ENCODE measurements at places on chromosomes 2 and 18.

DNA sequence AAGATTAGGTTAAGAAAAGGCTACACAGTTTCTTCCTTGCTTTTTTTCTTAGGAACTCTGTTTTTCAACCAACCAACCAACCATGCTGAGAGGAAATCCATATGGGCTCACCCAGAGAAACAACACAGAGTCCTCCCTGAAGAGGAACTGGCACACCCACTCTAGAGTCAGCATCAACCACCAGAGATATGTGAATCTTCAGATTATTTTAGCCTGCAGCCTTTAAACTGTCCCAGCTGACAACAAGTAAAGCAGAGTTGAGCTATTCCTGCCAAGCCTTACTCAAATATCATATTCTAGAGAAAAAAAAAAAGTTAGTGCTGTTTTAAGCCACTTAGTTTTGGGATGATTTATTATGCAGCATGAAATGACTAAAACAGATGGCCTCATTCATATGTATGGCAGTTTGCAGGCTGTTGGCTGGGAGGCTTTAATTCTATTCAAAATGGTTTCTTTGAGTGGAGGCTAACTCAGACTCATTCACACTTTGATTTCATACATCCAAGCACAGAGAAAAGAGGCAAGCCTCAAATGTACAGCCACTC lies 1637.7 kb upstream of the LRRTM1 start:
- no peak overlapping the region for H3K27ac ChIP-seq
- H3K4me3 ChIP-seq: no peak overlapping the region
- H3K4me1 ChIP-seq: no peaks in the 10 kb centered on the region
- H3K36me3 ChIP-seq: no peaks in the 10 kb centered on the region
- no peaks in the 10 kb centered on the region for H3K27me3 ChIP-seq
- DNase-seq: no peak

- H3K36me3 ChIP-seq: no peaks in the 10 kb centered on the region
- H3K4me3 ChIP-seq: no peak overlapping the region
- H3K4me1 ChIP-seq: peaks cover 72% of the 10 kb centered on the region
- H3K27me3 ChIP-seq: no peaks in the 10 kb centered on the region
These were observed 35.9 kb downstream of the MAP4K4 start for GRCh38 chr2:101733257-101733993.

GRCh38 chr2:151520976-151521375 lies 111.3 kb downstream of the RIF1 start:
- no peaks in the 10 kb centered on the region for H3K4me1 ChIP-seq
- no peak overlapping the region for H3K27ac ChIP-seq
- no peak for DNase-seq
- H3K27me3 ChIP-seq: no peaks in the 10 kb centered on the region
- H3K4me3 ChIP-seq: no peak overlapping the region

GRCh38 chr18:63975628-63976027 lies 5.7 kb downstream of the SERPINB8 start:
- no peak overlapping the region for H3K4me3 ChIP-seq
- H3K27ac ChIP-seq: no peak overlapping the region
- H3K27me3 ChIP-seq: no peaks in the 10 kb centered on the region
- no peak for DNase-seq

DNA sequence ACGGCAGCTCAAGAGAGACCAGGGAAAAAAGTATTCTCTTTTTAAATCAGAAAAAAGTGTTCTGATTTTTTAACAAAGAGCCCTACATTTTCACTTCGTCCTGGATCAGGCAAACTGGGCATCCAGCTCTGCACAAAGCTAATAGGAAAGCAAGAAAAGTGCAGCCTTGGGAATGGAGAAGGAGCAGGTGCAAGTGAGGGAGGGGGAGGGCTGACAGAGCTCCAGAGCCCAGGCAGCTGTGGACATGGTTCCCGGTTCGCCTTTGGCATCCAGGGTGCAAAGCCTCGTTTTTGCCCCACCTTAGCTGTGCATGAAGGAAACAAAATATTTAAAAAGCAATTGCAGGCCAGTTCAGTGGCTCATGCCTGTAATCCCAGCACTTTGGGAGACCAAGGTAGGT lies 82.2 kb downstream of the FAM124B start:
- H3K36me3 ChIP-seq: no peaks in the 10 kb centered on the region
- no peaks in the 10 kb centered on the region for H3K4me1 ChIP-seq
- no peak overlapping the region for H3K4me3 ChIP-seq
- no peak for DNase-seq

- DNase-seq: no peak
- H3K27ac ChIP-seq: no peak overlapping the region
- no peaks in the 10 kb centered on the region for H3K36me3 ChIP-seq
- H3K4me3 ChIP-seq: no peak overlapping the region
These were observed 217.6 kb downstream of the BABAM2 start for GRCh38 chr2:28108143-28108542.

DNA sequence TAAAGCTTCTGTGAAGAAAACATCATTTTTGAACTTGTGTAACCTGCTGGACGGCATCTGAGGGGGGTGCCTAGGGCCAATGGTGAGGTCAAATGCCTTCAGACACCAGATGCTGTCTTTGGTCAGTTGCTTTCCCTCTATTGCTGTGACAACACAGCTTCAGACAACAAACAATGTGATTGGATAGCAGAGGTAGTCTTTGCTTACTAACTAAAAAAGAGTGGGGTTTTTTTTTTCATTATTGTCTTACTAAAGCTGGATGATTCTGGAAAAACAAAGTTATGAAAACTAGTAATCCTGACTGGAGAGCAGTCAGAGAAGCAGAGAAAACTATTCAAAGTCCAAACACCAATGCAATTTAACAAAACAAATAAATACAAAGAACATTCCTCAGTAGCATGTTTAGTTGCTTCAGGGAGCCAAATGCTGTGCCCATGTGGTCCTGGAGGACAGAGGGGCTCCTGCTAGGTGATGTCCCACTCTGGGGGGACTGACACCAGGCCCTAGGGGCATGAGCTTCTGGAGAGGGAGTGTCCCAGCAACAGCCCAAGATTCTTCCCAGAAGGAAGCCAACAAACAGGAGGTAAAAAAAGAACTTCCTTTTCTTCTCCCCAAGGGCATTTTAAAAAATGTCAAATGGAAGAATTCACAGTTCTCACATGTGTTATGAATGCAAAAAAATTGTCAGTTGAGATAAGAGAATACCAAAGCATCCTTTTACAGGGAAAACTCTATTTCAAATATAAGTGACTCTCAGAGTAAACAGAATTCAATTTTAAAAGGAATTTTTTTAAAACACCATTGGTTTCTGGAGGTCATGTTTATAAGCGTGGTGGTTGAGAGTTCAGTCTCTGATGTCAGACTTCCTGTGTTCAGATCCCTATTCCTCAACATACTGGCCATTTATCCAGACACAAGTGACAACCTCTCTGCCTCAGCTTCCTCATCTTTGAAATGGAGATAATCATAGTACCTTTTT lies 181.1 kb upstream of the PGAP1 start:
- no peaks in the 10 kb centered on the region for H3K4me1 ChIP-seq
- no peaks in the 10 kb centered on the region for H3K27me3 ChIP-seq
- H3K4me3 ChIP-seq: no peak overlapping the region
- H3K27ac ChIP-seq: peak overlapping the region; percentile 67
- DNase-seq: no peak
- H3K36me3 ChIP-seq: peaks cover 84% of the 10 kb centered on the region

- no peaks in the 10 kb centered on the region for H3K36me3 ChIP-seq
- no peaks in the 10 kb centered on the region for H3K27me3 ChIP-seq
- no peaks in the 10 kb centered on the region for H3K4me1 ChIP-seq
- no peak overlapping the region for H3K4me3 ChIP-seq
- no peak overlapping the region for H3K27ac ChIP-seq
- no peak for DNase-seq
These were observed 208.7 kb downstream of the KCNE4 start for GRCh38 chr2:223260681-223261080.

DNA sequence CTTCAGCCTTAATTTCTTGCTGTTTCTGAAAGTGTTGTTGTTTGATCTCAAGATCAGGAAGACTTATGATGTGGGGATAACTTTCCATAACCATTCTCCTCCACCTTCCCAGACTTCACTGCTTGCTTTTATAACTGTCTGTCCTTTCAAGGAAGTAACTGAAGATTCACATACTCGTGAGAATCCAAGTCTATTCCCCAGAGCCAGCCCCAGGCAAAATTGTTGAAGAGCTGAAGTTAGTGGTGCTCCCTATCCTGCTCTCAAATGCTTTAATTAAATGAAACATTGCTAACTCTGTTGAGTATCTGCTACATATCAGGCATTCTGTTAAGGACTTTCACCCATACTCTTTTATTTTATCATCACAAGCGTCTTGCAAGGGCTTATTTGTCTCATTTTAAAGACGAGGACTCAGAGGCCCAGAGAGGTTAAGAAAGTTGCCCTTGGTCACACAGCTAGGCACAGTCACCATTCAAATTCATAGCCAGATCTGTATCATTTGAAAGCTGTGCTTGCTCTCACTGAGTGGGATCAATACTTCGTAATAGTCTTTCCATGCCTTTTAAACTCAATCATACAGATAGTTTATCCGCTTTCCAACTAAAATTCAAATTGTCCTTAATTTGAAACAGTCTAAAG lies 189.8 kb upstream of the TCF4 start:
- H3K36me3 ChIP-seq: peaks cover 3% of the 10 kb centered on the region
- peaks cover 38% of the 10 kb centered on the region for H3K27me3 ChIP-seq
- no peak for DNase-seq
- H3K27ac ChIP-seq: no peak overlapping the region
- no peaks in the 10 kb centered on the region for H3K4me1 ChIP-seq

DNA sequence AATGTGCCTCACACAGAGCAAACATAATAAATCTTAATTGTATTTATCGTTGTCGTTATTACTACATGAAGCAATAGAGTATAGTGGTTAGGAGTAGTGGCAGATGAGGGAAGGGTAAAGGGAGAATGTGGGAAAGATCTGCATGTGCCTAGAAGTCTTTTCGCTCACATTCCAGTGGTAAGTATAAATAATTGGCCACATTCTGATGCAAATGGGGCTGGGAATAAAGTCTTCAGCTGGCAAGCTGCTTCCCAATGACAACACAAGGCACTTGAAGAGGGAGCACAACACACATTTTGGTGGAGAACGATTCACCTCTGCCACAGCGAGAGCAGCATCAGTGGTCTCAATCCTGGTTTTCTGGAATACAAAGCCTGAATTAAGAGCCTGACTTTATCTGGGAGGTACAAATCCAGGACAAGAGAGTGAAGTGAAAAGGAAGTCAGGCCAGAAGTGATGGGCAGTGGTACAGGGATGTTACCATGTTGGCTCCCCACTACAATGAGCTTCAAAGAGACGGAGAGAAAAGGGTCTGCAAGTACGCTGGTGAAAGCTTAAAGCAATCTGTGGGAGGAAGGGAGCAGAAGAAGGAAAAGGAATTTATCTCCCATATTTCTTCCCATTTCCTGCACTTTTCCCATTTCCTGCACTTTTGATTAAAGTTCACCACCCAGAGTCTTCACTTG lies 112.3 kb downstream of the ARHGAP15 start:
- no peaks in the 10 kb centered on the region for H3K27me3 ChIP-seq
- H3K4me3 ChIP-seq: no peak overlapping the region
- peaks cover 20% of the 10 kb centered on the region for H3K4me1 ChIP-seq
- no peak for DNase-seq
- H3K36me3 ChIP-seq: peaks cover 4% of the 10 kb centered on the region

DNA sequence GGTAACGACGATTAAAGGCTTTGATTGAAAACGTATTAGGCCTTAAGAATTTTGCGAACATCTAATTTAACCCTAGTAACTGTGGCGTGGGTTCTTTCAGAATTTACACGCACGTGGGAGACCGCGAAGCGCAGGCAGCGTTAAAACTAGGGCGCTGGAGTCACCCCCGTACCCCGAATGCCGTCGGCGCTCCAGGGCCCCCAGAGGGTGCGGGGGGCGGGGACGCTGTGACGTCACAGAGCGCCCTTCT lies 673 bp upstream of the SMCHD1 start:
- H3K36me3 ChIP-seq: peaks cover 39% of the 10 kb centered on the region
- peak overlapping the region; percentile 98 for H3K4me3 ChIP-seq
- peaks cover 34% of the 10 kb centered on the region for H3K4me1 ChIP-seq
- no peaks in the 10 kb centered on the region for H3K27me3 ChIP-seq

GRCh38 chr2:224248944-224249371 lies 152.9 kb downstream of the FAM124B start:
- H3K36me3 ChIP-seq: no peaks in the 10 kb centered on the region
- H3K27ac ChIP-seq: no peak overlapping the region
- no peak overlapping the region for H3K4me3 ChIP-seq
- H3K4me1 ChIP-seq: no peaks in the 10 kb centered on the region

- peaks cover 6% of the 10 kb centered on the region for H3K4me1 ChIP-seq
- no peak overlapping the region for H3K27ac ChIP-seq
- no peak overlapping the region for H3K4me3 ChIP-seq
- no peak for DNase-seq
- H3K36me3 ChIP-seq: no peaks in the 10 kb centered on the region
These were observed 10.3 kb downstream of the EDAR start for GRCh38 chr2:108978709-108979111.

DNA sequence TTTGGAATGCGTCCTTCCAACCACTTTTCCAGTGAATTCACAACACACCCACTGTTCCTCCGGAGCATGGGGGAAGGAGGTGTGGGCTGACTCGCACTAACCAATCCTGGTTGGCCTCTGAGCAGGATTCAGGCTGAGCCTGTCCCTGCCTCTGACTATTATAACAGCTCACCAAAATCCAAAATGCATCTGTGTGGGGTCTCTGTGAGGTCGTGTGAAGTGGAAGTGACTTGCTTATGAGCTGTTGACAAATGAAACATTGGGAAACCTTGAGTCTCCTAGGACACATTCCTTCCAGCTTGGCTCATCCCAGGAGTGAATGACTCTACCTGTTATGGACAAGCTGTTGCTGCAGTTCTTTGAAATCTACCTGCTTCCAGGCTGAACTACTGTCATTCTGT lies 1.5 kb downstream of the CIDEA start:
- H3K36me3 ChIP-seq: no peaks in the 10 kb centered on the region
- H3K4me1 ChIP-seq: peaks cover 4% of the 10 kb centered on the region
- DNase-seq: no peak
- H3K4me3 ChIP-seq: no peak overlapping the region

GRCh38 chr2:21183306-21183705 lies 59.5 kb downstream of the TDRD15 start:
- no peak overlapping the region for H3K27ac ChIP-seq
- H3K4me3 ChIP-seq: no peak overlapping the region
- DNase-seq: no peak
- no peaks in the 10 kb centered on the region for H3K36me3 ChIP-seq

DNA sequence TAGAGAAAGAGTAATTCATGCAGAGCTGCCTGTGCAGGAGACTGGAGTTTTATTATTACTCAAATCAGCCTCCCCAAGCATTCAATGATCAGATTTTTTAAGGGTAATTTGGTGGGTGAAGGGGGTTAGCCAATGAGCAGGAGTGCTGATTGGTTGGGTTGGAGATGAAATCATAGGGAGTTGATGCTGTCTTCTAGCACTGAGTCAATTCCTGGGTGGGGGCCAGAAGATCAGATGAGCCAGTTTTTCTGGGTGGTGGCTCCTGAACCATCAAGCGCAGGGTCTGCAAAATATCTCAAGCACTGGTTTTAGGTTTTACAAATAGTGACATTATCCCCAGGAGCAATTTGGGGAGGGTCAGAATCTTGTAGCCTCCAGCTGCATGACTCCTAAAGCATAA lies 312.8 kb upstream of the THSD7B start:
- peaks cover 84% of the 10 kb centered on the region for H3K27me3 ChIP-seq
- H3K27ac ChIP-seq: no peak overlapping the region
- no peaks in the 10 kb centered on the region for H3K36me3 ChIP-seq
